ENCODE measurements at places on chromosomes 4 and X.

DNA sequence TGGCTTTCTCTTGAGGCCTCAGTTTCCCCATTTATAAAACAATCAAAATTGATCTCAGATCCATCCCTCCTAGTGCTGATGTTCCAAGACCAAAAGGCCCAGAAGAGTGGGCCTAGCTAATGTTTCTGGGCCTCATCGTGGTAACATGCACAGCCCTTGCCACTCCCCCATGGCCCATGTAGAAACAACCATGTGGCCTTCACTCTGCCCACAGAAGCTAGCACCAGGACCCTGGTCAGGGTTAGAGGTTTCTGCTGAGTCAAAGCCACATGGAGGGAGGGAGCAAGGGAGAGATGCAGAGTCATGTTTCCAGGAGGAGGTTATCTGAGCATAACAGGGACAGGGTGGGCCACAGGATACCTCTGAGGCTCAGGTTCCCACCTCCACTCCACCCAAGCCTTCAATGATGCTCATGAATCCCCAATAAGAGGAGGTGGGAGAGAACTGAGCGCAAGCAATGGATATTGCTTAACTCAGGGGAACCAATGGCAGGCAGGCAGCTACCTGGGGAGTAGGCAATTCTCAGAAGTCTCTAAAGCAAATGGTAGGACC is 16.9 kb downstream of the OTUD5 start:
- H3K27ac ChIP-seq, result no peak overlapping the region
- no peaks in the 10 kb centered on the region for H3K36me3 ChIP-seq
- H3K4me1 ChIP-seq, result peaks cover 4% of the 10 kb centered on the region
- H3K4me3 ChIP-seq, result no peak overlapping the region
- H3K27me3 ChIP-seq, result no peaks in the 10 kb centered on the region
- DNase-seq, result no peak

- no peaks in the 10 kb centered on the region for H3K4me1 ChIP-seq
- DNase-seq, result no peak
- no peak overlapping the region for H3K27ac ChIP-seq
- H3K4me3 ChIP-seq, result no peak overlapping the region
Observed at GRCh38 chrX:124113621-124114600, 152.4 kb downstream of the STAG2 start.

GRCh38 chr4:113008716-113009115 is 40.7 kb upstream of the ANK2 start:
- H3K27me3 ChIP-seq, result no peaks in the 10 kb centered on the region
- H3K4me3 ChIP-seq, result no peak overlapping the region
- H3K4me1 ChIP-seq, result no peaks in the 10 kb centered on the region
- no peaks in the 10 kb centered on the region for H3K36me3 ChIP-seq
- DNase-seq, result no peak

DNA sequence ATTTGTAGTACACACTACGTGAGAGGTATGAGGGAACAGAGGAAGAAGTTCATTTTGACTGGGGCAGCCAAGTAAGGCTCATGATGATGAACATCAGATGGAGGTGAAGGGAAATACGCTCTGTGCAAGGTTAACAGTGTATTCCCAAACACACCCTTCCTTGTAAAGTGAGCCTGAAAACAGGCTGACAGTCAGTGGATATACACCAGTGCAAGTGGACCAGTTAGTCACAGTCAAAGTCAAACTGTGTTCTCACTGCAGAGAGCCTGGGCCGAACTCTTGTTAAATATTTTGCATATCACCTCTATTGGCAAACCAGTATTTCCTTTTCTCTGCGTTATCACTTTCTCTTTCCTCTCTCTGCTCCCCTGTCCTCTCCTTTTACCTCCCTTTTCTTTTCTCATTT is 23.4 kb upstream of the RHOH start:
- no peaks in the 10 kb centered on the region for H3K4me1 ChIP-seq
- DNase-seq, result no peak
- H3K27me3 ChIP-seq, result peaks cover 4% of the 10 kb centered on the region
- no peak overlapping the region for H3K27ac ChIP-seq

GRCh38 chr4:152265149-152265621 is 270.7 kb downstream of the FBXW7 start:
- H3K4me1 ChIP-seq, result no peaks in the 10 kb centered on the region
- no peak overlapping the region for H3K27ac ChIP-seq
- DNase-seq, result no peak

- no peaks in the 10 kb centered on the region for H3K36me3 ChIP-seq
- H3K4me1 ChIP-seq, result no peaks in the 10 kb centered on the region
- H3K27me3 ChIP-seq, result peaks cover 7% of the 10 kb centered on the region
- no peak overlapping the region for H3K27ac ChIP-seq
Observed at GRCh38 chrX:139692506-139692849, 15.5 kb downstream of the MCF2 start.

DNA sequence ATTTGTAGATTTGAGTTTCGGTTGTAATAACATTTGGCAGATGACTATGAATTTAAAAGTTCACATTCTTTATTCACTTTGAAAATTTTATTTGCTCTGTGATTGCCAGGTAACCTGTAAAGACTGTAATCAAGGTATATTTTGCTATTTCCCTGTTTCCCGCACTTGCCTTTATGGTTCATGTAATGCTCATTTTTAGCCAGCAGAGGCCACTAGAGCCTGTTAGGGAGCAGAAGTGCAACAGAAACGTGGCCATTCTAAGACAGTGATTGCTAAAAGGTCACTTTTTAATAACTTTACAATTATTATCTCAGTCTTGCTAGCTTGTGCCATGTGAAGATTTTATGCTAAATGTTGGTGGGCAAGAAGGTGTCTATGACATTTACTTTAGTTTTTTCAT is 12.4 kb downstream of the YIPF6 start:
- no peak overlapping the region for H3K27ac ChIP-seq
- no peak overlapping the region for H3K4me3 ChIP-seq
- H3K27me3 ChIP-seq, result peaks cover 2% of the 10 kb centered on the region
- no peak for DNase-seq
